ENCODE measurements at places on chromosomes 3 and 15.

DNA sequence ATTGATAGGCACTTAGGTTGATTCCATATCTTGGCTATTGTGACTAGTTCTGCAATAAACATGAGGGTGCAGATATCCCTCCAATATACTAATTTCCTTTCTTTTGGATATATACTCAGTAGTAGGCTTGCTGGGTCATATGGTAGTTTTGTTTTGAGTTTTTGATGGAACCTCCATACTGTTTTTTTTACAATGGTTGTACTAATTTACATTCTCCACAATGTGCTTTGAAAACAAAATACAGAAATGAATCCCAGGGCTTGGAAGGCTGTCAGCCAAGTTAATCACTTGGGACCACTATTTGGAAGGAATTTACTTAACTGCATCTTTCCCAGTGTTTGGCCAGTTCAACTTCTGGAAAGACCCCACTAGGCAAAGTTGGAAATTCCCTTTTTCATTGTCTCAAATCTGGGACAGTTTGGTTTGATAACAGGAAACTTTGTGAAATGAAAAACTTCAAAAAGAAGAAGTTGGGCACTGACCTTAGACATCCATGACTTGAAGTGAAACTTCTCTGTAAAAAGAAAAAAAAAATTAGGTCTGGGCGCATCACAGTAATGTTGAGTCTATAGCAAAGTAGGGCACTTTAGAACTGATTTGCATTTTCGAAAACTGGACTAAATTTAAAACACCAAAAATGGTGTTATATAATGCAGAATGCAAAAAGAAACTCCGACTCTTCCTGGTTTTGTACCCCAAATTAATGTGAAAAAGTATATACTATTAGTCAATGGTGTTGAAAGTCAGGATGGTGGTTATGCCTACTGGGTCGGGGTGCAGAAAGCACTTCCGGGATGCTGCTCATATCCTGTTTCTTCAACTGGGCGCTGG is 6.0 kb downstream of the CTSH start:
- DNase-seq: no peak

DNA sequence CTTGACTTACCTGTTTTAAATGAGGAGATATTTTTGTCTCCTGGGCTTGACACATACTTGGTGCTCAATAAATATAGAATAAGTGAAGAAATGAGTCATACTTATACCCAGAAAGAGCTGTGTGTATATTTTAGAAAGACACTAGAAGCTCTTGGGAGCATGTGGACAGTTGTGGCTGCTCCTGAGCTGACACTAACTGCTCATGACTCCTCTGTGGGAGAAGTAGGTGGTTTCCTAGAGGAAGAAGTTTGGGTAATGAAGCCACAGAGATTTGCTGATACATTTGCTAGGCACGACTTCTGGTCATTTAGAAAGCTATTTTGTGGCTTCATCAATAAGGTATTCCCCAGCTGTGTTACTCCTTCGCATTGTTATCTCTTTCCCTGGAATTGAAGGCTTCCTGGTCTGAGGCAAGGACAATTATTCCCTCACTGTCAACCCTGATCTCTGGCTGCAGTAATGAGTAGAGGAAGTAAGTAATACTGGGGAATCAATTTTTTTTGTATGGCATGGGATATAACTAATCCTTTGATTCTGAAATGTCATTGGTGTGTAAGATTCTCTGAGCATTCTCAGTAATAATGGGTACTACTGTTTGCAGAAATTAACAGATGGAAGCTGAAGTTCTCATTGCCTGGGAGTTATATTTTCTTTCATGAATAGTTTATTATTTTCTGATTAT is 79.6 kb upstream of the DCBLD2 start:
- DNase-seq: no peak

DNA sequence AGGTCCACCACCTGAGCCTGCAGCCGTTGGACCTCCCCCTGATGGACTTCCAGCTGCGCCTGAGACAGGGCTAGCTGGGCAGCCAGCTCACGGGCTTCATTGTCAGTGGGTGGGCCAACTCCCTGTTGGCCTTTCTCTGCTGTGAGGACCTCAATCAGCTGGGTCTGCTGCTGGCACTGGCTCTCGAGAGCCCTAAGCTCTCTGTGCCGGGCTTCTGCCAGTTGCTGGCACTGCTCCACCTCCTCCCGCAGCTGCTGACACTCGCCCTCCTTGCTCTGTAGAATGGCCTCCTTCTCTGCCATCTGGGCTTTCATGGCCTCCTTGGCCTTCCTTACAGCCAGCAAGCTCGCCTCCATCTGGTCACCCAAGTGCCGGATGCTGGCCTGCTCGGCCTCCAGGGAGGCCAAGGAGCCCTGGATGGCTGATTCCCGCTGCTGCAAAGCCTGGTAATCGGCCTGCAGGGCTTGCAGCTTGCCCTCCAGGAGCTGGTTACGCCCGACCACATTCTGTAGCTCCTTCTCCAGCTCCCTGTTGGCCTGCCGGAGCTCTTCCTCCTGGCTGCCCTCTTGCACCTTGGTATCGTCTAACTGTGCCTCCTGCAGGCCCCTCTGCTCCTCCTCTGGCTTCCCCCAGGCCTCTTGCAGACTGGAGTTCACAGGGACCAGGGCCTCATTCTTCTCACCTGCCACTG is 23.8 kb downstream of the CXCR6 start:
- DNase-seq: no peak

DNA sequence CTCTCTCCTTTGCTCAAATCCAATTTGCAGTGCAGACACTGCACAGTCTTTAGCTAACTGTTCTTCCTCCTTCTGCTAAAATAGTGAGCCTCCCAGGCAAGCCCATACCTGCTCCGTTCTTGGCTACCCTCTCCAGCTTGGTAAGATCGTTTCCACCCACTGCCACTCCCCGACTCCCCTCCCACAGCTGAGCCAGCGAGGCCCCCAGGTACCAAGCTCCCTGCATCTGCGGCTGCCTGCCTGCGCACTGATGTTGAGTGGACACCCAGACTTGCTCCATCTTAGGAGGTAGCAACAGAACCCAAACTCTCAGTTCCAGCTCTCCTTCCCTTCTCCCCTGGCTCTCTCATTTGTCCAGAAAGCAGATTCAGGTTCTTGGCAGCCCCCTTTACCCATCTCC is 7.9 kb upstream of the TNK2 start:
- peak; percentile 63 for DNase-seq

DNA sequence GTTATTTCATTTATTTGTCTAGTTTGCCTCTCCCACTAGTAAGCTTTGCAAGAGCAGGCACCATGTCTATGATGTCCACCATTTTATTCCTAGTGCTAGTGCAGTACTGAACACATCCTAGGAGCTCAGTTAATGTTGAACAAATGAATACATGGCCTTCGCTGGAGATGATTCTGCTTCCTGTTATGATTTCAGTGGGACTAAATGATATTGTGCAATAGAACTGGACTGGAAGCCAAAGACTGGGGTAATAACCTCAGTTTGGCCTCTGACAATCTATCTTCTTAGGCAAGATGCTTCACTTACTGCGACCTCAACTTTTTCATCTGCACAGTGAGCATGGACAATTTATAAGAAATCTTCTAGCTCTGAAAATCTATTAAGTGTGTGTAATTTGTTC is 191.3 kb downstream of the ADAMTSL3 start:
- DNase-seq: no peak

DNA sequence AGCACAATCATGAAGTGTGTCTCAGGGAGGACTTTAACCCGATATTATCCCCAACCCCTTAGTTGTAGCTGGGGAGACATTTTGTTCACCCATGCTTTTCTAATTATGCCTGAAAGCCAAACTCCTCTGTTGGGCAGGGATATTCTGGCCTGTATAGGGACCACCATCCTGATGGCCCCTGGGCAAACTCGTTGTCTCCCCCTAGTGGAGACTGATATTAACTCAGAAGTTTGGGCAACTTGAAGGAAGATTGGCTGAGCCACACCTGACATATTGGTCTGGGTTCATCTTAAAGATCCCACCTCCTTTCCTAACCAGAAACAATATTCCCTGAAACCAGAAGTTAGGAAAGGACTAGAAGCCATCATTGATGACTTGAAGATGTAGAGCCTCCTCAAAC is 42.3 kb downstream of the TM4SF18 start:
- DNase-seq: no peak

DNA sequence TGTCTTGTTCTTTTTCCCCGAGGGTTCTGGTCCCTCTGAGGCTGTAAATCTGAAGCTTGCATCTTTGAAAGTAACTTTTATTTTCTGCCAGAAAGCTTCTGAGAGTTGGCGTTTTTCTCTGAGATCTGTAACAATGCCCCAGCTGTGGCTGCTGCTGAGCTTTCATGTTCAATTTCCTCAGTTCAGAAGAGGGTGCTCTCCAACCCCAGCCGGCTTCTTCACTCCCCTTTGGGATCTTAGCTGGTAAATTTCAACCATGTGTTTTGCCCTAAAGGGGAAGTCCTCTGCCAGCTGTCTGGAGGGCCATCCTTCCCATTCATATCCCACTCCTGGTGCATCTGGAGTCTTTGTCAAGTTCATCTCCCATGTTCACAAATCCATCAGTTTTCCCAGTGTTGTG is 18.3 kb upstream of the CFAP100 start:
- DNase-seq: no peak

GRCh38 chr3:119782460-119782859 is 559 bp downstream of the NR1I2 start:
- no peak for DNase-seq

DNA sequence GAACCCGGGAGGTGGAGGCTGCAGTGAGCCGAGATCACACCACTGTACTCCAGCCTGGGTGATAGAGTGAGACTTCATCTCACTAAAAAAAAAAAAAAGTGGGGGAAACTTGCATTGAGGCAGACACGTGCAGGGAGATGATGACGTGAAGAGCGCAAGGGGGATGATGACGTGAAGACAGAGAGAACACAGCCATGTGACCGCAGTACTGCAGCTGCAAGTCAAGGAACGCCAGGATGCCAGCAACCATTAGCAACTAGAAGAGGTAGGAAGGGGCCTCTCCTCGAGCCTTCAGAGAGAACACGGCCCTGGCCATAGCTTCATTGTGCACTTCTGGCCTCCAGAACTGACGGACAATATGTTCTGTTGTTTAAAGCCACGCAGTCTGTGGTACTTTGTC is 28.3 kb downstream of the RFT1 start:
- no peak for DNase-seq

DNA sequence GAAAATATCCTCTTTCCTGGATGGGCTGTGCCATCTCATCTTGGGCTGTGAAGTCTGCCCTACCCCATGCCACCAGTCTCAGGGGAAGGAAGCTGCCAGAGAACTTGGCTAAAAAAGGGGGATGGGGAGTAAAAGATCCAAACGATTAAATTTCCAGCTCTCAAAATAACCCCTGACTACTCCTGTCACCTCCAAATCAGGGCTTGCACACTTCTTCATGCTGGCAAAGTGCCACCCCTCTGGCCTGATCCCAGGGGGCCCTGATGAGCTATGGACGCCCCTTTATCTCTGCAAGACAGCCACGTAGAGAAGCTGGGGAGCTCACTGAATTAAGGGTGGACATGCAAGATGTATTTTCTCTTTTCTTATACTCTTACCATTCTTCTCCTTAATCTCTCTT is 1.2 kb upstream of the MLF1 start:
- DNase-seq: no peak

DNA sequence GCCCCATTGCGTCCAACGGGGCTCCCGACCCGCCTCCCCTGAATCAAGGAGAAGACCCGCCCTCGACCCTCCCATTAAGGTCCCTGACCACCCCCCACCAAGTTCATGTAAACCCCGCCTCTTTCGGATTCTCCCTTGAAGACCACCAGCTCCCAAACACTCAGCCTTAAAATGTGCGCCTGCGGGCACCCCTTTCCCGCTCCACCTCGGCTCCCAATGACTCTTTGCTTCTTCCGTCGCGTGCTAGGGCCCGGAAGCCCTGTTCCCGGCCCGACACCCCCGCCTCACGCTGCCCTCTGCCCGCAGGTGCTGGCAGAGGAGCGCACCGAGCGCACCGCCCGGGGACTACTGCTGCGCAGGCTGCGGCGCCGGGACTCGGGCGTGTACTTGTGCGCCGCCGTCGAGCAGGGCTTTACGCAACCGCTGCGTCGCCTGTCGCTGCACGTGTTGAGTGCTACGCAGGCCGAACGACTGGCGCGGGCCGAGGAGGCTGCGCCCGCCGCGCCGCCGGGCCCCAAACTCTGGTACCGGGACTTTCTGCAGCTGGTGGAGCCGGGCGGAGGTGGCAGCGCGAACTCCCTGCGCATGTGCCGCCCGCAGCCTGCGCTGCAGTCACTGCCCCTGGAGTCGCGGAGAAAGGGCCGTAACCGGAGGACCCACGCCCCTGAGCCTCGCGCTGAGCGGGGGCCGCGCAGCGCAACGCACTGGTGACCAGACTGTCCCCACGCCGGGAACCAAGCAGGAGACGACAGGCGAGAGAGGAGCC is 2.7 kb upstream of the LSMEM2 start:
- no peak for DNase-seq

- peak; percentile 88 for DNase-seq
These were observed 69.2 kb upstream of the MFGE8 start for GRCh38 chr15:88982304-88982945.

DNA sequence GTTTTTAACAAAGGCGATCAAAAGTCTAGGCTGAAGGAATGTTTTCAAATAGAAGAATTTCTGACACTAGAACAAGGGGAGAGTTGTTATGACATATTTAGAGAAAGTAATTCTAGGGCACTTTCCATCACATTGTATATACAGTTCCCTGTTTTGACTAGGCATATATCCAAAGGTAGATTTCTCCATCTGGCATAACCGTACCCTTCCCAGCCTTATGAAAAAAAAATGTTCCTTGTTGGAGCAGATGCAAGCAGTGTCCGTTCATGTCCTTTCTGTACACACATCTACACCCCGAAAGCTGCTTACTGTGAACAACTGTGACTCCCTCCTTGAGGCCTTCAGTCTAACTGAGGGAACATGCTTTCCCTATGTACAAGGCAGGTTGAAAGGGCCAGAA is 271.7 kb upstream of the GBE1 start:
- DNase-seq: no peak

DNA sequence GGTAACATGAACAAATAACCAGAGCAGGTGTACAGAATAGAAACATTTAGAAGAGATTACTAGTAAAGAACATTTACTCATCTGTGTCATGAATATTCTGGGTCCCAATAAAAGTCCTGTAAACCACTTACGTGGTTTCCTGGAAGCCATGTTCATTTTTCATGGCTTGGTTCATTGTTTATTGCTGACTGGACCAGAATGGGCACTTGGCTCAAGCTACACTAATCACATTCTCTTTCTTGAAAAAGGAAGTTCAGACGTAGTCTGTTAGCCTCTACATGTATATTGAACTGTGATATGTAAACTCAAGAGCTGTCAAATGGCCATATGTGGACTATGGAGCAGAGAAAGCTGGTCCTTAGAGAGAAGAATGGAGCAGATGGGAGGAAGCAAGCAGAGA is 138.3 kb upstream of the FAM3D start:
- no peak for DNase-seq

Measured in tibial artery (tissue), 4 donors.